ENCODE measurements at places on chromosomes 4 and X.

DNA sequence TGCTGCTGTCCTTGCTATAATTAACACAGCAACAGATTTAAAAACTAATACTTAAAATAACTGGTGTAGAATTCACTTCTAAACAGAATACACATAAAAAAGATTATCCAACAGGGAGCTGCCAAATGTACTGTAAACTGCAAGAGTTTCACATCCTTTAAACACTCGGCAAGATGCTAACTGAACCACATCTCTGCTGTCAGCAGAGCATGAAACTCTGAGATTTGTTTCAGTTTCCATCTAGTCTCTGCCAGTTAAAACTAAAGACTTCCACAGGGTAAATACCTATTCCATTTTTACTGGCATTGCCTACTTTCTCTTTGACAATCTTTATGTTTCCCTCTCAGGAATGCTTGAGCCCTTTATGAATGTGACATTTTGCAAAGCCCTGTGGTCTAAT, 127.7 kb downstream of the SLC7A11 start:
- DNase-seq = no peak

- no peak for DNase-seq
Observed at GRCh38 chr4:123598331-123598730, 201.7 kb downstream of the SPRY1 start.

DNA sequence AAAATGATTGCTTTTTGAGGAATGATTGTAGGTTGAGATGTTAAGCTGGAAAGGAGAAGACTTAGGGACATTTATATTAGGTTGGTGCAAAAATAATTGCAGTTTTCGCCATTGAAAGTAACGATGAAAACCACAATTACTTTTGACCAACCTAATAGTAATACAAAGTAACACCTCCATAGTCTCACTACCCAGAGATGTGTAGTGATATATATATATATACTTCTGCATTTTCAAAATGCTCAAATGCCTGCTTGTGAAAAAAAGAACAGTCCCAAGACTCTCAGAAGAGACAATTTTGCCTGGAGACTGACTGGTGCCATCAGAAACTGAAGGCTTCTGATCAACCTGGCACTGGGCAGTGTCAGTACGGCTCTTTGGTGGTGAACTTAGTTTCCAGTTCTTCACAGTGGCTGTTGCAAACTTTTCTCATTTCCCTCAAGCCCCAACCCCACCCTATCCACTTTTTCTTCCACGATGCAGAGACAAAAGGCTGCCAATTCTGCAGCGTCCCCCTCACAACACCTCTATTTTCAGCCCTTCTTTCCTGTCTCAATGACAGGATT, 35.1 kb upstream of the TAPT1 start:
- no peak for DNase-seq

GRCh38 chr4:81874661-81875515, 403.2 kb upstream of the RASGEF1B start:
- DNase-seq = no peak

GRCh38 chr4:168604496-168605373, 107.9 kb downstream of the PALLD start:
- DNase-seq = no peak

DNA sequence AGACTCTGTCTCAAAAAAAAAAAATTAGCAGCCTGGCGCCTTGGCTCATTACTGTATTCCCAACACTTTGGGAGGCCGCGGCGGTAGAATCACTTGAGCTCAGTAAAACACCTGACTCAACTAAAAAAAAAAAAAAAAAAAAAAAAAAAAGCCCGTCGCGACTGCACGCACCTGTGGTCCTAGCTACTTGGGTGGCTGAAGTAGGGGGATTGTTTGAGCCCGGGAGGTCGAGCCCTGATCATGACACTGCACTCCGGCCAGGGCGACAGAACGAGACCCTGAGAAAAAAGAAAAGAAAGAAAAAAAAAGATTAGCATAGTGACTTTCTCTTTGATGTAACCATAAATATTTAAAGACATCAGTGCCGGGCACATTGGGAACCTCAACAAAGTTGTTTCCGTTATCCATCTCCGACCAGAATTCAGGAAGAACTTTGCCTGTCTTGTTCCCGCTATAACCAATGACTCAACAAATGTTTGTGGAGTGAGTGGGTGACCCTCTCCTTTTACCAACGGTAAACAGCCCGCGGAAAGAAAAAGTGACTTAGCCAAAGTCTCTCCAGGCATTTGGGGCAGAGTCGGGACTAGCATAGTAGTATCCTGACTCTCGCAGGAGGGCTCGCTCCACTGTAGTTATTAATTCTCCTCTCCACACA, 553 bp upstream of the MED28 start:
- no peak for DNase-seq

- DNase-seq = no peak
Observed at GRCh38 chrX:103155201-103155600, 59.7 kb upstream of the BEX4 start.

DNA sequence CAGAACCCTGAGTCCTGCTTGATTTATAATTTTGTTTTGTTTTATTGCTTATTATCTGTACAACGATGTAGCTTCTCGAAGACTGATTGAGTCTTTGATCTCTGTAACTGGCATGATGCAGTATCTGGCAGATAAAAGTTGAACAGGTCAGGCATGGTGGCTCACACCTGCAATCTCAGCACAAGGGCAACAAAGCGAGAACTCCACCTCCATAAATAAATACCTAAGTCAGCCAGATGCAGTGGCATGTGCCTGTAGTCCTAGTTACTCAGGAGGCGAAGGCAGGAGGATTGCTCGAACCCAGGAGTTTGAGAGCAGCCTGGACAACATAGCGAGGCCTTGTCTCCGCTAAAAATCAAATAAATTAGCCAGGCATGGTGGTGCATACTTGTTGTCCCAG, 15.7 kb upstream of the WDR19 start:
- no peak for DNase-seq

GRCh38 chr4:170080496-170080895, 9.3 kb downstream of the AADAT start:
- no peak for DNase-seq

- DNase-seq = no peak
Observed at GRCh38 chr4:128810331-128810870, 901 bp downstream of the JADE1 start.

- DNase-seq = no peak
Observed at GRCh38 chr4:134027931-134028330, 173.7 kb downstream of the PABPC4L start.

DNA sequence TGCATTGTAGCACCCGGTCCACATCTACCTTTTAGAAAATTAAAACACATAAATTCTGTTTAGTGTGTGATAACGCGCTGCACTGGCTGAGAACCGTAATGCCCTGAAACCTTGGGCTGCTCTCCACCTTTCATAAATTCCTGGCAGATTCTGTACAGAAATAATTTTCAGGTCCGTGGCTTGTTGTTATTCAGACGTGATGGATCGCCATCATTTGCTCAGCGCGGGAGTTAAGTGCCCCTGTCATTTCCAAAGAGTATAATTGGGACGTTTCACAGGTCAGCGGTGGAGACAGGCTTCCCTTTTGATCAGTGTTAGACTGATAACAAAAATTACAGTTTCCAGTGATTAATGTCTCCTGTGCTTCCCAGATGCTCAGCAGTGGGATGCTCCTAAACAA, 16.5 kb downstream of the UVSSA start:
- no peak for DNase-seq

GRCh38 chr4:112219826-112220366, 11.7 kb upstream of the AP1AR start:
- DNase-seq = no peak

- no peak for DNase-seq
Observed at GRCh38 chrX:96682516-96682915, 2.1 kb upstream of the DIAPH2 start.

- DNase-seq = no peak
Observed at GRCh38 chr4:186285147-186285546, 19.2 kb downstream of the F11 start.

GRCh38 chrX:19660604-19661255, 145.4 kb upstream of the MAP3K15 start:
- DNase-seq = no peak

GRCh38 chr4:107017443-107018343, 18.4 kb downstream of the DKK2 start:
- no peak for DNase-seq

DNA sequence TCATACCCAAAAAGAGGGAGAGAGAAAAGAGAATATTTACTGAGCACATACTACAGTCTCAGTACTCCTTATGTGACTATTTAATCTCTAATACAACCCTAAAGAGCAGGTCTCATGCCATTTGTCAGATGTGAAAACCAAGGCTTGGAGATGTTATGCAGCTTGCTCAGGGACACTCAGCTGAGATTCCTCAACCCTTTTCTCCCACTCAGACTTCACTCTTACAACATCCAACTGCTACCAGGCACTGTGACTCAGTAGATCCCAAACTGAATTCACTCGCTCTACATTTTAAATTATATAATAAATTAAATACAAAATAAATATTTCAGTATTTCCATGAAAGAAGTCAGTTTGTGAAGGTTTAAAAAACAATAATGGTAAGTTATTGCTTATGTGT, 53.7 kb downstream of the TSPAN5 start:
- no peak for DNase-seq

- DNase-seq = no peak
Observed at GRCh38 chr4:148563684-148564083, 121.5 kb upstream of the NR3C2 start.

GRCh38 chr4:6217716-6218381, 17.5 kb upstream of the JAKMIP1 start:
- DNase-seq = no peak

DNA sequence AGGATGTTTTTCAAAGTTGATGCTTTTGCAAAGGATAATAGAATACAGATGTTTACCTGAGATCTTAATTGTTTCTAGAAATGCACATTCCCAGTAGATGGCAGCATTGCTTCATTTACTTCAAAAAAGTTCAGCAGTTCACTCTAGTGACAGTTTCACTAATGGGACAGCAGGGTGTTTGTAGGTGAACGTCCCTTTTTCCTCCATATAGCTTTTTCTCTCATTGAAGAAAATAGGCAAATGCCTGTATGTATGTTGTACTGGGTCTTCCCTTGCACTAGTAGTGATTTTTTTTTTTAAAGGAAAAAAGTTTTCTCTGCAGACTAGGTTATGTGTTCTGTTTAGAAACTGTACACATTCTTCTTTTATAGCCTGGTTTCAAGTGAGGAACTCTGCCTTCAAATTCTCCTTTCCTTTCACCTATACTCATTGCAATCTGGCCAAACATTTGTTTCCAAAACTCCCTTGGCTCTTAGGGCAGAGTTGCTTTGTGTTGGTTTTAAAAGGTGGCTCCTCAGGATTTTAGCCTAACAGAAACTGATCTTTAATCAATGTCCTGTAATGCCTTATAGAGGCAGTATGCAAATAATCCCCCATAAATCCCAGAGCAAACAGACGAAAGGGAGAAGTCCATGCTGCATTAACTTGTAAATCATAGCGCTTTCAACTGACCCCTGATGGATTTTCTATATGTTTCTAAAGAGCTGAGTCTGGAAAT, 86.3 kb downstream of the EGF start:
- DNase-seq = no peak

- no peak for DNase-seq
Observed at GRCh38 chr4:2330091-2331042, 68.5 kb upstream of the MXD4 start.

DNA sequence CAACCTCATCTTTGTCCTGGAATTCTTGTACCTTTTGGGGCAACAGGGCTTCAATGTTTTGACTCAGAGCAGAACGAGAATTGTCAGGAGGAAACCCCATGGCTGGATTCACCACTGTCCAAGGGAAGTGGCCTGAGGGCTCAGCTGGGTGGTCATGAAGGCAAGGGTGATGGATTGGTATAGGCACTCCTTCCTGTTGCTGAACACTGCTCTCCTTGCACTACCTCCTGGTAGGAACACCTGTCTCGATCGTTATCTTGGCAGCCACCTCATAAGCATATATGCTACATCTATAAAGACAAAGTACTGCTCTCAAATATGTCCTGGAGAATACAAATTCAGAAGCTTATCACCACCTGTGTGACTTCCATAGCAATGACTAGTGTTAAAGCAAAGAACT, 79.8 kb downstream of the CCNG2 start:
- no peak for DNase-seq

GRCh38 chrX:1537031-1537715, at the start of gene P2RY8:
Gene P2RY8 (minus strand): TSS chrX:1537185. CDS start chrX:1466558, 70,627 bp downstream.
- no peak for DNase-seq

DNA sequence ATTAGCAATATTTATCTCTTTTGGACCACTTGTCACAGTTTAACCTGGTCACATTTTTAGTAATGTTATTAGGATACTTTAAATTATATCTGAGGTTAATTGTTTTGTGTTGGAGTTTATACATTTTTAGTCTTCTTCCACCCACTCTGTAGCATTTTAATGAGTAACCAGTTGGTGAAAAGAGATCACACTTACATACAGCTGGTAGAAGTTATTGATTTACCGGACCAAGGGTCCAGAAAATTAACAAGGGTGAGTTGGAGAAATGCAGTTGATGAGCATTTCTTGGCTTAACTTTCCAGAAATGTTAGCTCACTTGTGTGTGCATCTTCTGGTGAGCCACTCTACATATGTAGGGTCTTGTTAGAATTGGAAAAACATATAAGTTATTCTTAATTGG, 219.6 kb downstream of the GRXCR1 start:
- no peak for DNase-seq

DNA sequence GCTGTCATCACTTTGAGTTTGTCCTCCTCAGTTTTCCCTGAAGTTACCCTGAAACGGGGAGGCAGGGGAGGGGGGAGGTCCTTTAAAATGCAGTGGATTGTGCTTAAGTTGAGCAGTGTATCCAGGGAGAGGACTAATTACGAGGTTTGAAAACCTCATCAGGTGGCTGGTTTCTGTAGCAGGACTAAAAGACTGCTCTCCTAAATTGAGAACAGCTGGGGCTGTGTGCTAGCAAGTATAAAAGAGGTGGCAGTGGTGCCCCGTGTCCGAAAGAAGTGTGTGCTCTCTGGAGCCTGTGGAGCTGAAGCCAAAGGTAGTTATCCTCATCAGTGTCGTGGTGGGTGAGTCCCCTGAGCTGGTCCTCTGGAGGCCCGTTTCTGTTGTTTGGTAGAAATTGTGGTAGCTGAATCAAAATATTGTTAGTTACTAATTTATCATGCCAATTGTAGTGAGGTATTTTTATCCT, 37.2 kb upstream of the CYP2U1 start:
- no peak for DNase-seq

GRCh38 chr4:125041372-125041930, 273.3 kb upstream of the FAT4 start:
- DNase-seq = no peak

- no peak for DNase-seq
Observed at GRCh38 chrX:68409194-68409593, 24.1 kb downstream of the OPHN1 start.

GRCh38 chr4:159238631-159239030, 135.8 kb downstream of the RAPGEF2 start:
- no peak for DNase-seq

- DNase-seq = no peak
Observed at GRCh38 chr4:125070861-125071260, 243.9 kb upstream of the FAT4 start.
